Bone marrow (tissue), 2 donors: ENCODE measurements at places on chromosomes 12 and 14.

GRCh38 chr14:96139169-96139568, 65.5 kb upstream of the BDKRB2 start:
- no peak for DNase-seq

- DNase-seq = no peak
Measured at GRCh38 chr14:56026506-56026905, 91.7 kb upstream of the PELI2 start.

DNA sequence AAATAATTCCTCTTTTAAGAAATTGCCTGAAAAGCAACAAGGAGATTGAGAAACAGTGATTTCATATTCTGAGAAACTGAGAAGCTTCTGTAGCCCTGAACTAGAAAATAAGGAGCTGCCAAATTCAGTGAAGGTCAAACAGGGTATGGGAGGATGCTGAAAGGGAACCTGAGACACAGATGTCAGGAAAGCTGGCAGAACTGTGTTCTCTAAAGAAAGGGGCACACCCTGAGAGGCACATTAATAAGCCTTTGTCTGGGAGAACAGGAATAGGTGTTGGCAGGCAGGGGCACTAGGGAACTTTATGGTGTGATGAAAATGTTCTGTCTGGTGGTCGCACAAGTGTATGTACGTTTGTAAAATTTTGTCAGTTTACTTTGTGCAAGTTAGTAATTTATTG, 29.6 kb downstream of the VRK1 start:
- DNase-seq = no peak

DNA sequence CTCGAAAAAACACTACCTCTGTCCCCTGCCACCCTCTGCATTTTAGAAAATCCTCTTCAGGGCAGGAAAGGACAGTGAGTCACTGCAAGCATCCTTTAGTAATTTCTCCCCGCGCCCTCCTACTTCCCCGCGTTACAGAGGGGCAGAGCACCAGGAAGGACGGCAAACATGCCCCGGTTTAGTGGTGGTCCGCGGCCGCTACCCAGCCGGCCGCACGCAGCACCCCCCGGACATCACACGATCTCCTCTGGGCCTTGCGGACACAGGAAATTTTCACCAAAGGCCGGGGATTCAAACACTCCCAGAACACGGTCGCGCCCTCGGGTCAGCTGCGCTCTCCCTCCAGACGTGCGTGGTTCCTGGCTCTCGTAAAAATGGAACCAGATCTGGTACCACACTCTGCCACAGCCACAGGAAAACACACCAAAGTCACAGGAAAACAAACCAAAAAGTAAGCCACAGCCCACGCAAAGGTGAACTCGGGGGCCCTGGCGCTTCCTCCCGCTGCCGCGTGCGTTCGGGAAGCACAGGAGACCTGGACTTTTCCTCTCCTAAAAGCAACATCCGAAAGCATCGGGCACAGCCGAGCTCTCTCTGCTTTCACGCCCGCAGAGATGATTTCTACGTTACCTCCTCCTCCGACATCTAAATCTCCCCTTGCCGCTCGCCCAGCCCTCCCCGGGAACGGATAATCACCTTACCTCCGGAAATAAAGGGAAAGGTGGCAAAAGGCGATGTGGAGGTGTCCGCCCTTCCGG, 839 bp downstream of the SLC38A1 start:
- DNase-seq = peak; percentile 52

DNA sequence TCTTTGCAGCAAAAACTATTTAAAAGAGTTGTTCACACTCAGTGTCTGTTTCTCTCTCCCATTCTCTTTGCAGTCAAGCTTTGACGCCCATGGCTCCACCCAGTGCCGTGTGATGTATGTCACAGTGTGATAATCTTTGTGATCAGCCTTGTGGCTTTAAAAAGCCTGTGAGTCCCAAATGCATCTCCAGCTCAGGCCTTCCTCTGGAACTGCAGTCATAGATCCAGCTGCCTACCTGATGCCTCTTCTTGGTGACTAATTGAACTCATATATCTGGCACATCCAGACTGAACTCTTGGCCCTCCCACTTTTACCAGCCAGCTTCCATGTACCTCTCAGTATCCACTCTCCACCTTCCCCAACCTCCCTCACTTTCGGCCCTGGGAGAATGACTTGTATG, 182.8 kb upstream of the ARHGAP5 start:
- DNase-seq = no peak

- DNase-seq = no peak
Measured at GRCh38 chr12:100017056-100017455, 32.3 kb upstream of the ANKS1B start.

GRCh38 chr14:34699873-34700621, 14.3 kb downstream of the CFL2 start:
- DNase-seq = no peak

DNA sequence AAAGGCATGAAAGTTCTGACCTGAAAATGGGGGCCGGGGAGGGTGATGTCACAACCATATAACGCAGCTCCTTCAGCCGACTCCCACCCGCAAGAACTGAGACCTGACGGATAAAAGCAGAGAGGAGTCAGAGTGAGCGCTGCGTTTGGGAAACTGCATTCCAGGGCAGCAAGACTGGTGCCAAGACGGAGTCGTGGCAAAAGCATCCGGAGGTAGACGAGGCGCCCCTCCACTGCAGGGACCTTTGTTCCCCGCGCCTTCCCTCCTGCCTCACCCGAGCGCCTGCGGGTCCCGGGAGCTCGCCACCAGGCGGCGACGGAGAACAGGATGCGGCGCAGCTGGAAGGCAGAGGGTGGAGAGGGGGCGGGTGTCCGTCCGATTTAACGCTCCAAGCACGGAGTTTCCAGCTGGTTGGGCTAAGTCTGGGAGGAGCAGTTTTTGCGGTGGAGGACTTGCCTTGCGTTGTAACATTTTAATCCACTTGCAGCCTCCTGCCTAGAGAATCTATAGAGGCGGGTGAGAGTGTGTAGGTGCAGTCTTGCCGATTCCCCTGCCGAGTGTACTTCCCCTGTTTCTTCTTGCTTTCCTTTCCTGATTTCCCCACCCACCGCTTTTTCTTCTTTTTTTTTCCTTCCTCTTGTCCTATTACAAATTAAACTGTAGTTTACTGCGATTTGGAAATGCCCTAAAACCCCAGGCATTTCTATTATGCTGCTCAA, 1.2 kb upstream of the CPNE8 start:
- peak; percentile 68 for DNase-seq

- DNase-seq = no peak
Measured at GRCh38 chr14:21780429-21781084, 106.9 kb upstream of the OR4E1 start.

DNA sequence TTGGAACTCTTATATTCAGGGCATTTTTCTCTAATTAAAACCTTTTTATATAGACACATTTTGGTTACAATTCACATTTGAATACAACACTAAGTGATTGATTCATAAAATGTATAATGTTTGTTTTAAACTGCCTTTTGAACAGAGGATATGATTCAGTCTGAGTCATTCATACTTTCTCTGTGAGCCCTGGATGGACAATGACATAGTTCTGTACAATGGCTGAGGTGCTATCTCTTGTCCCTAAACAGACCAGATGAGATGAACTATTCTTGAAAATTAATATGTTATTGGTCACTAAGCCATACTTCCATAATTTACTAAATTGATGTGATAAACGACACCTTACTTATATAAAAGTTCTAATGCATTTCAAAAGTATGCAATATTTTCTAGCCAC, 199.7 kb upstream of the ATXN7L3B start:
- no peak for DNase-seq
